CD4-positive, alpha-beta memory T cell (primary cell): ENCODE measurements at places on chromosomes 4 and X.

- no peak for DNase-seq
These were observed 85.2 kb upstream of the SLC7A11 start for GRCh38 chr4:138327338-138327737.

GRCh38 chr4:56128213-56128612 is 179.5 kb downstream of the CEP135 start:
- no peak for DNase-seq

- no peak for DNase-seq
These were observed 22.9 kb upstream of the FAT1 start for GRCh38 chr4:186746581-186746980.

DNA sequence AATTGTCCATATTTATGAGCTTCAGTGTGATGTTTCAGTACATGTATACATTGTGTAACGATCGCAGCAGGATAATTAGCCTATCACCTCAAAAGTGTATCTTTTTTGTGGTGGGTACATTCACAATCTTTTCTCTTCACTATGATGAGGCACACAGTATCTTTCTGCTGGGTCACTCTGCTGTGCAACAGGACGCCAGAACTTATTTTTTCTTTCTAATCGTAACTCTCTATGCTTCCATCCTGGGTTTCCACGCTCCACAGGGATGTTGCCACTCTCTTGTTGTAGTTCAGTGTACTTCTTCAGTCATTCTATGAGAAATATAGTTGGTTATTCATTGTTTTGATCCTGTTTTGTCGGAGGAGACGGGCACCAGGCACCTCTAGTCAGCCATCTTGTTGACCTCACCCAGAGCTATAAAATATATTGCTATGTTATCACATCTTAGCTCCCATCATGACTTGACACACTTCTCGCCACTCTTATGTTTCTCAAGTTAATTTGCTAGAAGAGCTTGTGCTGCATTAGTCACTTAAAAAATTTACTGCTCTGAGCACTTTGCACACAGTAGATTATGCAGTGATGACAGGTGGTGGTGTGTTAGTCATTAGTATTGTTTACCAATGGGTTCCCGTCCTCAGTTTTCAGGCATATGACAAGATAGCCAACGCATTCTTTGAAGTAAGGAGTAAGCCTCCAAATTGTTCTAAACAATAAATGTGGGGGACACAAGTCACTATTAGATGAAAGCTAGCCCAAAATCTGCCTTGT is 1002.7 kb upstream of the PCDH7 start:
- DNase-seq, result no peak

DNA sequence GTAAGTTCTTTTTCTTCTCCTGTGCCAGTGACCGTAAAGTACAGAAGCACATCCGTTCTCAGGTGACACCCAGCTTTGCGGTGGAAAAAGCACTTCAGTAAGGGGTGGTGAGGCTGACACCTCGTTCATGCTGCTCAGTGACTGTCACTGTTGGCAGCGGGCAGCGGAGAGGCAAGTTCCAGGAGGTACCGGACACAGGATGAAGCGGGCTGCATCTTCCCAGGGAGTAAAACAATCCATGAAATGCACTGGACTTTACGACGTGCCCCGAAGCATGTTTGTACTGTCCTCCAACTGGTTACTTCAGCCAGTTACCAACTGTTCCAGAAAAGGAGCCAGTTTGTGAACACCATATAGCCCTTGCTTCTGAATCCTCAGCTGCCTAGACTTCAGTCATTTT is 110.7 kb downstream of the ZNF827 start:
- DNase-seq, result peak; percentile 12

GRCh38 chrX:85029043-85029442 is 25.4 kb downstream of the APOOL start:
- no peak for DNase-seq

- no peak for DNase-seq
These were observed 1.1 kb downstream of the BLOC1S4 start for GRCh38 chr4:6716958-6717655.

- DNase-seq, result no peak
These were observed 75.9 kb downstream of the COQ2 start for GRCh38 chr4:83208371-83209365.

- no peak for DNase-seq
These were observed 58.9 kb upstream of the RBM47 start for GRCh38 chr4:40688446-40689095.

DNA sequence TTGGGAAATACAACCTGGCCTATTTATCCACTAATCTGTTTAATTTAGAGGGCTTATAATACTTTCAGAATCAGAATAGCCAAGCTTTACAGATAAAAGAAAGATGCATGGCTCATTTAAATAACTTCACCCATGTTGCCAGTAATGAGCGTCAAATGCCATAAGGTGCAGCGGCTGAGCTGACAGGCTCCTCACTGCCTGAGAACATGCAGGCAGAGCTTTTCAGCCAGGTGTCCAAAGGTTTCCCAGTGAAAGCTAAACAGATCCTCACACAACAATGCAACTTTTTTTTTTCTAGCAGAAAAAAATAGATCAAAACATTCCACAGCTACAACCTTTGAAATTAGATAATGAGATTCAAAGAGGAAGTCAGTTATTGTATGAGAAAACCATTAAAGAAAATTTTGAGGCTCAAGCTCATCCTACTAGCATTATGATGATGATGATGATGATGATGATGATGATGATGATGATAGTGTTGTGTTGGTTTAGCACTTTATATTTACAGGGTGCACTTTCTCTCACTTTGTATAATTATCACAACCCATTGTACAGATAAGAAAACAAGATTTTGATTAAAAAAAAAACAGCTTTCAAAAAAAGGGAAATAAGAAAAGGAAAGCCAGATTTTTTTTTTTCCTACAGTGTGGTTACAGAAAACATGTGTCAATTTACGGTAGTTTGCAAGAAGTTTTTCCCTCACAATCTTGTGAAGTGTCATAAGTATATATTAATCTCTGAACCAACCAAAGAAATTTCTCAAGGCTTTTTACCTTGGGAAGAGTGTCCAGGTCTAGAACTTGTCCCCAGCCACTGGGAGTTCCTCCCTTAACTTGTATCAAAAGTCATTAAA is 12.2 kb upstream of the TNIP3 start:
- DNase-seq, result no peak

DNA sequence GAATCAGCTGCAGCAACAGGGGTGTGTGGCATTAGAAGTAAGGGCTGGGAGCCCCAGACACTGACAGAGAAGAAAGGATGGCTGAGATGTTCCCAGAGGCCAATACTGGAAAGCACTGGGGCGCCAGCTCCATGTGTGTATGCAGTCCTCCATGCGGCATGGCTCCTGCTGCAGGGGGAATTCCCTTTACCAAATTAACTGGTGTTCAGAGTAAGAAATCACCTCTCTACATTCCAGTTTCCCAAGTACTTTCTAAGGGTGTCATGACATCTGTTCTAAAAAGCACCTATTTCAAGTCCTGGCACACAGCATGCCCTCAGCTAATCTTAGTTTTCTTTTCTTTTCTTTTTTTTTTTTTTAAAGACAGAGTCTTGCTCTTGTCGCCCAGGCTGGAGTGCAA is 98.0 kb downstream of the MAML3 start:
- no peak for DNase-seq

- DNase-seq, result no peak
These were observed 137.0 kb downstream of the KCNIP4 start for GRCh38 chr4:21811565-21811964.

- DNase-seq, result no peak
These were observed 68.9 kb upstream of the TRAM1L1 start for GRCh38 chr4:117154251-117154650.
